ENCODE measurements at places on chromosomes 7 and 10.
A peak's percentile ranks its signal among the peaks of the same experiment; 100 is the strongest.

DNA sequence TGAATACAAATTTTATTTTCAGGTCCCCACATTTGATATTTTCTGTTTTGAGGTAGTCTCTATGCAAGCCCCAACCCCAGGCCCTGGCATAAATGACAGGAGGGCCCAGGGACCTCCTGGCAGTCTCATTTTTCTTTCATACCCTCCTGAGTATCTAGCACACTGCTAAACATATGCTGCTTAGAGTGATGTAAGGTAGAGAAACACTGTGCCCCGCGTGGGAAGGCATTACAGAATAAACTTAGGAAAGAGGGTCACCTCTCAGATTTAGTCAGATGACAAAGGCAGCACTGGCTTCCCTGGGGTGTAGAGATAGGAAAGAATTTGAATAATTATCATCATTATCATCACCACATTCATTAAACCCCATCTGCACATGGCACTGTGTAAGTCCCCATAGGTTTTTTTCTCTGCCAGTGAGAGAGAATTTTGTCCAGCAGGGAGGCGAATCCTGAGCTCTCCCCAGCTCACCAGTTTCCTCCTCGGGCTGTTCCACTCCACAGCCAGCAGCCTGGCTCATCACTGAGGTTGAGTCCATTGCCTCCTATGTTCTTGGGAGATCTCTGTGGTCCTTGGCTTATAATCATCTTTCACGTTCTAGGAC is 507.3 kb upstream of the GALNT17 start:
- DNase-seq = no peak

DNA sequence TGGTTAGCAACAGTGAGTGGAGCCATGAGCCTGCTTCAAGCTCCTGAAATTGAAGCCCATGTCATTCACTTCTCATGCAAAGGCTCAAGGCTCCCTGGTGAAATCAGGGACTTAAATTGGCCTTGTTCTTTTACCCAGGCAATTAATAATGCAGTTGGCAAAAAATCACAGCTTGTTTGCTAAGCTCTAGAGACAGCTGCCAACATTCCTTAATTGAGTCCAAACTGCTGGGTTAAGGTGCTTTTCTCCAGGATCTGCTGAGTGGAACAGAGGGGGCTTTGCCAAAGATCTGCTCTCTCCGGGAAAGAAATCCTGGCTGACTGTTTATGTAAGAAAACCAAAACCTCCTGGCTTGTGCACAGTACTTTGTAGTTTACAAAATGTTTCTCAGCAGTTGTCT is 257.6 kb upstream of the GHITM start:
- DNase-seq = peak; percentile 74

DNA sequence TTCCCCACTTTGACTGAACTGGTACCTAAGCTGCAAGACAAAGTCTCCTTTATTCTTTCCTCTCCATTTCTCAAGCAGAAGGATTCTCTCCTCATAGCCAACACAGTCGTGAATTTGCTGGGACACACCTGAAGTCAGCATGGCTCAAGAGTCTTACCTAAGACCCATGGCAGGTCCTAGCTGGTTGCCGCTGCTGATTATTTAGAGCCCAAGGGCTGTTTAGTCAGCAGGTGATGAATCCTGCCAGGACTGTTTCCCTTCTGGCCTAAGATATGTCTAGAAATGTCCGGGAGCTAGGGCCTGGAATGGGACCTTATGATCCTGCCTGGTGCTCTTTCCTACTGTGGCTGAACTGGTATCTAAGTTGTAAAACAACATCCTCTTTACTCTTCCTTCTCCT is 82.8 kb downstream of the AHCYL2 start:
- no peak for DNase-seq

GRCh38 chr7:85392326-85392725 is 205.5 kb upstream of the SEMA3D start:
- peak; percentile 8 for DNase-seq

DNA sequence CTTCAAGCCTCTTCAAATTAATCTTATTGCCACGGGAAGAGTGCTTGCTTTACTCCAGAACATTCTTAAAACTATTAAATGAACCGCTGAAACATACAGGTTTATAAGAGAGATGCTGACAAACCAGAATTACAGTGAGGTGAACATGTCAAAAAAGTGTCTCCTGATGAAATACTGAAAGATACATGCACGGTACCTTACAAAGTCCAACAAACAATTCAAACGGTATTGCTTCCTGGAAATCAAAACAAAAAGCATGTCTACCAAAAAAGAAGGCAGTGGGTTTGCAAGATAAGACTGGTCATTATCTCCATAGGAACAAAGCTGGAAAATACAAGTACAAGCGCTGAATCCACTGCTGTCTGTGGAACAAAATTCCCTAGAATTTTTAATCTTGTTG is 174.5 kb downstream of the DOCK4 start:
- no peak for DNase-seq
